ENCODE measurements at places on chromosomes 6 and 20.

GRCh38 chr6:11246722-11247121, 14.3 kb upstream of the NEDD9 start:
- DNase-seq, result no peak

- DNase-seq, result no peak
These were observed 83.4 kb downstream of the ELOVL4 start for GRCh38 chr6:79864001-79864400.

DNA sequence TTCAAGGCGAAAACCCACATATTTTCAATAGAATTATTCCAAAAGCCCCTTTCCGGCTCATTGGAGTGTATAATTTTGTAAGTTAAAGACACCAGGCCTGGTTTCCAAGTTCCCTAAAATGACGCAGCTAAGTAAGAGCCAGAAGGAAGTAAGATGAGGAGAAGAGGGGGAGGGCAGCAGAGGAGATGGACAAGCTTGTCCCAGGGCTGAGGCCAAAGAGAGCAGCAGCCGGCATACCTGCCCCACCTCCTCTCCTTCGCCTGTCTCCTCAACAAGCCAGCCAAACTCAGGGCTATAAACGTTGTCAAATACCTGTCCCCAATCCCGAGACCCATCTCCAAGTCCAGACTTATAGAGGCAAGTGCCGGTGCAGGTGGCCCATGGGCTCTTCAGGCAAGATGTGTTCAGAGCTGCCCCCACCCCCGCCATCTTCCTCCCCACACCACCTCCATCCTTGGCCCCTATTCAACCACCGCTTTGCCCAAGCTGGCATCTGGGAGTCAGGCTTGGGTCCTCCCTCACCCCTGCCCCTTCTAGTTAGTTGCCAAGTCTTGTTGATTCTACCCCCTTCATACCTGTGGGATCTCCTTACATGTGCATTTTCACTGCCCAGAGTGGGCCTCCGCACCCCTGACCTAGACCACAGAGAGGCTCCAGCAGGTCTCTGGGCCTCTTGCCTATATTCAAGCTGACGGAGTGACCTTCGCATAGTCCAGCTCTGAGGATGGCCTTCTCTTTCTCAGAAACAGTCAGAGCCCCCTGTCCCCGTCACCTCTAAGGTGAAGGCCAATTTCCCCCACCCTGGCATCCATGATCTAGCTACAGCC, 75.7 kb upstream of the SIRPA start:
- DNase-seq, result peak; percentile 39

- DNase-seq, result no peak
These were observed 27.6 kb upstream of the NFATC2 start for GRCh38 chr20:51569815-51570738.

DNA sequence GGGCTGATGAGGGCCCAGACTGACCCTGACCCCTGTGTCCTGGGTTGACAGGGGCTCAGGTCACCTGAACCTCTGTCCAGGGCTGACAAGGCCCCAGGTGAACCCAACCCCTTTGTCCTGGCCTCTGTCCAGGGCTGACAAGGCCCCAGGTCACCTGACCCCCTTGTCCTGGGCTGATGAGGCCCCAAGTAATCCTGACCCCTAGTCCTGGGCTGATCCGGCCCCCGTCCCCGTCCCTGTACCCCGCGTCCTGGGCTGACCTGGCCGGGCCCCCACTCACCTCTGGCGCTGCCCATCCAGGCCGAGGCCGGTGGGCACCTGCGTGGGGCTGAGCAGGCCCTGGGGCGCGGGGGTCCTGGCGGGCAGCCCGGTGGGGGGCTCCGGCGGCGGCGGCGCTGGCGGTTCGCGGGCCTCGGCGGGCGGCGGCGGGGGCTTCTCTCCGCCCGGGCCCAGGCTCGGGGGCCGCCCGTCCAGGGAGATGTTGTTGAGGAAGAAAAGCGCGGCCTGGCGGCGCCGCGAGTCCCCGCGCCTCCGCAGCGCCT, 379 bp downstream of the CABLES2 start:
- no peak for DNase-seq

DNA sequence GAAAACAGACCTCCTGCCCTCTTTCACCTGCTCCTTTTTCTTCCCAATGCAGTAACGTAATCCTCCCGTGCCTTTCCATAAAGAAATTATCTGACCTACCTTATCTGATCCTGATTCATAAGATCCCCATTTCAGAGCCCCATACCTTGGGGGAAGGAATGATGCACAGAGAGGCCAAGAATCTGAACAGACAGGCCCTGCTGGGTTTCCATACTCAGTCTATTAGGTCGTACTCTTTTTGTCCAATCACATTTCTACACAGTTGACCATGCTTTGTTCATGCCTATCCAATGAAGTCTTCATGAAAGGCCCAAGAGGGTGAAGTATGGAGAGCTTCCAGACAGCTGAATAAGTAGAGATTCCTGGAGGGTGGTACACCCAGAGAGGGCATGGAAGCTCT, 25.3 kb downstream of the SRPK1 start:
- DNase-seq, result no peak

GRCh38 chr6:169529931-169530751, 171.7 kb downstream of the WDR27 start:
- peak; percentile 3 for DNase-seq

DNA sequence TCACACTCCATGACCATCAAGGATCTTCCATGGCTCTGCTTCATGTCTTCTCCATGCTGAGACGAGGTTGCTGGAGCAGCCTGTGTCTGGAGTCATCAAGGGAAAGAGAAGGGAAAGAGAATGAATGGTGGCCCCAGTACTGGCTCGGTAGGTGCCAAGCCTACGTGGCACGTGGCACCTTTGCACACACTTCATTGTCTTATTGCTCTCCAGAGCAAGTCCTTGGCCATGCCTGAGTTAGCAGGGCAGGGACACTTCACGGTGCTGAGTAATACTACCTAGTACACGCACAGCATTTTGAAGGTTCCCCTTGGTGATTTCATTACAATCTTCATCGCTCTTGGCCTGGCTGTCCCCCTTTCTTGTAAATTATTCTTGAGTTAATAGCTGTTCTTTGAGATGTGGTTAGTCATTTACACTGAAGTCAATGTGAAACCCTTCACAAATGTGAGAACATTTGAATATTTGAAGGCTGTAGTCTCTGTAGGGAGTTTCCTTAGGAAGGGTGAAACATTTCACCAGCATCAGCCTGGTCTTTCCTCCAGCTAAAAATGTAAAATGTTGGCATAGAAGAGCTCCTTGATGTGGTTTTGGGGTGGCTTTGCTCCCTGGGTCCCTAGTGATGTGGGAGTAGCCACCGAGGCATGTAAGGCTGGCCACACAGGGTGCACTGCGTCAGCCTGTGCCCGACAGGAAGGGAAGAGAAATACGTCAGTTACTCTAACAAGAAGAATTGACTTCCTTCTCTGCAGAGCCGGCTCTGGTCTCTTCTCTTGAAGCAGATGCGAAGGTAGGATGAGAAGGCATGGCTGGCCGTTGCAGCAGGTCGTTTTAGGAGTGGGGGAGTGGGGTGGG, at the start of gene SYTL3:
SYTL3 (plus strand) TSS at position 766 of the 855 bp plus-strand sequence. CDS start 13,215 bp downstream, outside the sequence.
- no peak for DNase-seq

GRCh38 chr20:50690650-50691572, at the start of gene RIPOR3:
TSS of gene RIPOR3 (minus strand) at chr20:50691542. CDS start at chr20:50691128, 414 bp downstream.
- no peak for DNase-seq

DNA sequence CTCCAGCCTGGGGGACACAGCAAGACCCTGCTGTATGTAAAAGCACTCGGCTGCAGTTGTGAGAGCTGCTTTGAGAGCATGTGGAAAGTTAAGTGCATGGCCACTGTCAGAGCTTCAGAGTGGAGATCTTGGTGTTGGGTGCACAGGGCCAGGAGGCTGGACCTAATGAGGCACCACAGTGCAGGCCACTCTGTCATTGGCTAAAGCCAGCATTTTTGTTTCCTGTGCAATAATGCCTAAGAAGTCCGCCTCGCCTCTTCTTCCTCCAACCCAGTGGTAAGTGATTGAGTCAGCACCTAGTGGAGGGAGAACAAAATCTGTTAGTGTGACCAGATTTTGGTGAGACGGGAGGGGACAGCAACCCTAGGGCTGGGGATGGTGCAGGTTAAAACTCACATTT, 60.6 kb downstream of the SSR1 start:
- DNase-seq, result no peak

GRCh38 chr6:2522521-2522920, 228.2 kb downstream of the MYLK4 start:
- DNase-seq, result no peak

DNA sequence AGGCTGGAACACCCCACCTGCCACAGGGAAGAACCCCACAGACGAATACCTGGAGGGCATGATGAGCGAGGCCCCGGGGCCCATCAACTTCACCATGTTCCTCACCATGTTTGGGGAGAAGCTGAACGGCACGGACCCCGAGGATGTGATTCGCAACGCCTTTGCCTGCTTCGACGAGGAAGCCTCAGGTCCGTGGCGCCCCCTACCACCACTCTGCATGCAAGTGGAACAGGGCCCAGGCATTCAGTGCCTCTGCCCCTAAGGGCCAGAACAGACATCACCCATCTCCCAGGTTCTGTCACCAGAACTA, 6.6 kb downstream of the MYL9 start:
- DNase-seq, result no peak

- DNase-seq, result no peak
These were observed 69.7 kb downstream of the SAMD3 start for GRCh38 chr6:130152908-130153510.

DNA sequence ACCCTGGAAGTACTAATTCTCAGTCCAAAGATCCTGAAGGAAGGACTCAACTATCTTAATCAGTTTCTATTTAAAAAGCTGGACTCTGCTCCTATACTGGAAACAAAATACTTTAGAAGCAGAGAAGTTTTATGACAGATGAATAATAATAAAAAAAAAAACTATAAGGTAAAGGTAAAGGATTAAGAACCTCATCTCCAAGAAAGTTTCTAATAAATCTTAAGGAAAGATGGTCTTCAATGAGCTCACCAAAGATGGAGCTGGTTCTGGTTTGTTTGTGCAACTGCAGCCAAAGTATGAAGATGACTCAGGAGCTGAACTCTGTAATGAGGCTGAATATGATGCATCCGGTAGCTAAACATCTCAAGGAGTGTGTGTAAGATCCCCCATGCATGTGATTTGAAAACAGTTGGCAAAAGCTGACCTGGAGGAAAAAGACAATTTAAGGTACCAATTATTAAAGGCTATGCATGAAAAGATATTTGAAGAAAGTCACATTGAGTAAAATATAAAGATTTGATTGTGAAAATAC, 25.2 kb downstream of the MED23 start:
- DNase-seq, result no peak

GRCh38 chr6:43173591-43174262, 2.7 kb downstream of the SRF start:
- DNase-seq, result no peak

GRCh38 chr20:42402455-42402854, 784.3 kb upstream of the CHD6 start:
- peak; percentile 26 for DNase-seq

GRCh38 chr20:58876437-58876836, 23.9 kb downstream of the GNAS start:
- peak; percentile 58 for DNase-seq

DNA sequence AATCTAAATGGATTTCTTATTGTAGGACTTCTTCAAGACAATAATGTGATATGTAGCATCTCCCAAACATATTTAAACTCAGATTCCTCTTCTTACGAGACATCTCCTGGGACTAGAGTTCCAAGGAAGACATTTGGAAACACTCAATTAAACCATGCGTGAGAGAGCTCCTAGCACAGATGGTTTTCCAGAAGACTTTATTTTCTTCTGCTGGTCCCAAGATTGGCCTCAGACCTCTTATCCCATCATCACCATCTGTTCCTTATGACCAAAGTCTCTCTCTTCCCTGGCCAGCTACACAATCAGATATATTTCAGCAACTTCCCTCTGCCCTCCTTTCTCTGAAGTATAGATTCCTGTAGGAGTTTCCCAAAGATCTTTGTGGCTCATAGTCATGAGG, 93.2 kb upstream of the JARID2 start:
- no peak for DNase-seq

- DNase-seq, result no peak
These were observed 343.4 kb downstream of the KIF16B start for GRCh38 chr20:16229813-16230212.

DNA sequence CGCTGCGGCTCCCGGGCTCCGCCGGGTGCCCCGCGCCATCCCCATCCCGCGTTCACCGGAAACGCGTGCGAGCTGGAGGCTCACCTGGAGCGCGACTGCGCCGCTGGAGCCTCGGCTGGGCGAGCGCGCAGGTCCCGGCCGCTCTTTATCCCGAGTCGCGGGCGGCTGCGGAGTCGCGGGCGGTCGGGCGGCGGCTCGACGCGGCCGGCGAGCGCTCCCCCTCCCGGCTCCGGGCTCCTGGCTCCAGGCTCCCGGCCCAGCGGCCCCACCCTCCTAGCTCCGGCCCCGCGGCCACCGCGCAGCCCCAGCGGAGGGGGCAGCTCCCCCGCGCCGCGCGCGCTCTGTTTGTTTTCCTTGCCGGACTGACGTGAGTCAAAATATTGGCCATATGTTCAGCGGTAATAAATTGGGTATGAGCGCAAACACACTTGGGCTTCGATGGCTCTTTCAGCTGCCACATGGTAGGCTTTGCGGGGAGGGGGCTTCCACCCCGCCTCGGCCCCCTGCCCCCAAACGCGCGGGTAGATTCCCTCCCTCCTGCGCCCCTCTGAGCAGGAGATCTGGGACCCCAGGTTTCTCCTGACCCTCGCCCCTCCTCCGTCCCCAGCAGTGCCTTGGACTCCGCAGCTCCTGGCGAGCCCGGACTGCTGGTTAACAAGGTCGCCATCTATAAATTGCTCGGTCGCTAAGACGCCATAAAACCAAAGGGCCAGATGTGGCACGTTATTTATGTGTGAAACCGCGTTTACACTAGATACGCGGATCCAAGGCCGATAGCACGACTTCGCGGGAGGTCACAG, 8.8 kb upstream of the NKX2-2 start:
- DNase-seq, result no peak

- DNase-seq, result no peak
These were observed 535 bp downstream of the VSTM2L start for GRCh38 chr20:37903317-37904007.

DNA sequence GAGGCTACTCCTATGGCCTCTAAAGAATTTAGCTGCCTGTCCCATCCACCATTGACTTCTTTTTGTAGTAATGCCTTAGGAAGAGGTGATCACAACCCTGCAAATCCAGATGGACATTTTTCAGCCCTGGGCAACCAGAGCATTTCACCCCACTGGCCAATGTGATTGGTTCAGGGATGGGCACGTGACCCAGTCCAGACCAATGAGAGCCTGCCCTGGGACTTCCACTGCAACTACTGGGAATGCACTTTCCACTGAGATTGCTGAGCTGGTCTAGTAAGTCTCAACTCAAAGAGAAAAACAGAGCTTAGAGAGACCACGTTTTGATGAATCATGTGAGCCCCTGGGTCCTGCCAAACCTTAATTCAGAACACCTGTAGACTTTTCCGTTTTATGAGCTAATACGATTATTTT, 8.9 kb upstream of the UBE2V1 start:
- no peak for DNase-seq

- peak; percentile 36 for DNase-seq
These were observed 10.8 kb upstream of the TAAR1 start for GRCh38 chr6:132669690-132670291.

GRCh38 chr20:16018881-16019280, 554.4 kb downstream of the KIF16B start:
- DNase-seq, result no peak

GRCh38 chr6:96391776-96392360, 129.7 kb upstream of the UFL1 start:
- peak; percentile 71 for DNase-seq

GRCh38 chr6:73108949-73109348, 116.3 kb downstream of the KHDC1L start:
- DNase-seq, result peak; percentile 53

All from umbilical cord (tissue), 2 donors.